ENCODE measurements at places on chromosomes 5 and 9. TPM values are rescaled to one million over a fixed set of nuclear protein-coding genes. Genes with fewer than 3 reads are reported as not detected.

DNA sequence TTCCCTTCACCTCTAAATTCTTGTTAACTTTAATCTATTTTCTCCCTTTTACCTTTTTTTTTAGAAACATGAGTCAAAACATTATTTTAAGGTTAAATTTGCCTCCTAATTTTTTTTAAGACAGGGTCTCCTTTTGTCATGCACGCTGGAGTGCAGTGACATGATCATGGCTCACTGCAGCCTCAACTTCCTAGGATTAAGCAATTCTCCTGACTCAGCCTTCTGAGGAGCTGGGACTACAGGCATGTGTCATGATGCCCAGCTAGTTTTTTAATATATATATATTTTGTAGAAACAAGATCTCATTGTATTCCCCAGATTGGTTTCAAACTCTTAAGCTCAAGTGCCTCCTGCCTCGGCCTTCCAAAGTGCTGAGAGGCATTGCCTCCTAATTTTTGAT lies 424.7 kb upstream of the FAM174A start:
- H3K36me3 ChIP-seq, result no peaks in the 10 kb centered on the region
- no peaks in the 10 kb centered on the region for H3K27me3 ChIP-seq
- no peaks in the 10 kb centered on the region for H3K4me1 ChIP-seq
- no peak for DNase-seq
- no peak overlapping the region for H3K27ac ChIP-seq
- no peak overlapping the region for H3K4me3 ChIP-seq

GRCh38 chr9:12595400-12595799 lies 97.8 kb upstream of the TYRP1 start:
- DNase-seq, result no peak
- no peak overlapping the region for H3K27ac ChIP-seq
- H3K4me1 ChIP-seq, result no peaks in the 10 kb centered on the region
- H3K4me3 ChIP-seq, result no peak overlapping the region
- no peaks in the 10 kb centered on the region for H3K27me3 ChIP-seq

- H3K27me3 ChIP-seq, result no peaks in the 10 kb centered on the region
- H3K27ac ChIP-seq, result no peak overlapping the region
- no peaks in the 10 kb centered on the region for H3K36me3 ChIP-seq
- no peak overlapping the region for H3K4me3 ChIP-seq
- no peak for DNase-seq
Measured at GRCh38 chr5:171152382-171152781, 156.7 kb upstream of the TLX3 start.

DNA sequence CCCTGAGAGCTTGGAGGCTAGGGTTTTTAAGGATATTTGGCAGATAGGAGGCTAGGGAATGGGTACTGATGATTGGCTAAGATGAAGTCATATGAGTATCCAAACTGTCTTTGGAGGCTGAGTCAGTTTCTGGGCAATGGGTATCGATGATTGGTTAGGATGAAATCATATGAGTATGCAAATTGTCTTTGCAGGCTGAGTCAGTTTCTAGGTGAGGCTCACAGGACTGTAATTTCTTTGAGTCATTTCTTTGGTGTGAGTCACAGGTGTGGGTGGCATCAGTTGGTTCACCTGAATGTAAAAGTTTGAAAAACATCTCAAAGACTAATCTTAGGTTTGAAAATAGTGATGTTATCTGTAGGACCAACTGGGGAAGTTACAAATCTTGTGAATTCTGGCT lies 1068.0 kb downstream of the NR2F1-AS1 start:
- H3K4me1 ChIP-seq, result no peaks in the 10 kb centered on the region
- H3K27me3 ChIP-seq, result no peaks in the 10 kb centered on the region
- no peak overlapping the region for H3K4me3 ChIP-seq
- no peak for DNase-seq
- H3K36me3 ChIP-seq, result no peaks in the 10 kb centered on the region

GRCh38 chr5:91864962-91865361 lies 481.8 kb upstream of the ARRDC3 start:
- H3K4me1 ChIP-seq, result no peaks in the 10 kb centered on the region
- no peaks in the 10 kb centered on the region for H3K36me3 ChIP-seq
- H3K27ac ChIP-seq, result no peak overlapping the region
- no peak for DNase-seq
- no peaks in the 10 kb centered on the region for H3K27me3 ChIP-seq

DNA sequence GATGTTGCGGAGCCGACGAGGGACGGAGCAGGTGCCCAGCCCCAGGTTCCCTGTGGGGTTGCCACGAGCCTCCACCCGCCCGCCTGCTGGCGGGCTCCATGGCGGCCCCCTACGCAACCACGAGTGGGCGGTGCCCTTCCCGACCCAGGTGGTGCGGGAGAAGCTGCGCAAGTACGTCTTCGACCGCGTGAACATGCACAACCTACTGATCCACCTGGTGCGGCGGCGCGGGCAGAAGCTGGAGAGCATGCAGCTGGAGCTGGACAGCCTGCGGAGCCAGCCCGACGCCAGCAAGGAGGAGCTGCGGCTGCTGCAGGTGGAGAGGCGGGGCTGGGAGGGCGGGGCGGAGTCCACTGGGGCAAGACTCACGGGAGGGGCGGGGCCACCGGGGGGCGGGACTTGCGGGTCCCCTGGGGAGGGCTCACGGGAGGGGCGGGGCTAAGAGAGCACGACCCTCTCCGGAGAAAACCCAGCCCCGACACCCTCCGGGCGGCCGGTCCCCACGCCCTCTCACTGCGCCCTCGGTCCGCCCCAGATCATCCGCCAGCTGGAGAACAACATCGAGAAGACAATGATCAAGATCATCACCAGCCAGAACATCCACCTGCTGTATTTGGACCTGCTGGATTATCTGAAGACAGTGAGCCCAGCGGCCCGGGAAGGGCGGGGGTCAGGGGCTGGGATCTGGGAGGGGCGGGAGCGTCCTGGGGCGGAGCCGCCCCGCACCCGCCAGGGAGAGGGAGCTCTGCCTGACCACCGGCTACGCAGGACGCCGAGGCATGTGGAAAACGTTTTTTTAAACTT lies 3.9 kb downstream of the CCDC183 start:
- H3K4me3 ChIP-seq, result peak overlapping the region; percentile 44
- H3K27me3 ChIP-seq, result no peaks in the 10 kb centered on the region
- peak; percentile 97 for DNase-seq

- no peak overlapping the region for H3K27ac ChIP-seq
- no peak overlapping the region for H3K4me3 ChIP-seq
- no peaks in the 10 kb centered on the region for H3K27me3 ChIP-seq
- H3K36me3 ChIP-seq, result no peaks in the 10 kb centered on the region
- DNase-seq, result no peak
Measured at GRCh38 chr5:26310415-26310814, 728.0 kb downstream of the CDH9 start.

The SURF2 gene
- total RNA-seq, result 9.4 TPM

The ST8SIA4 gene
- 6.2 TPM for total RNA-seq
